ENCODE measurements at places on chromosomes 2 and 18.

DNA sequence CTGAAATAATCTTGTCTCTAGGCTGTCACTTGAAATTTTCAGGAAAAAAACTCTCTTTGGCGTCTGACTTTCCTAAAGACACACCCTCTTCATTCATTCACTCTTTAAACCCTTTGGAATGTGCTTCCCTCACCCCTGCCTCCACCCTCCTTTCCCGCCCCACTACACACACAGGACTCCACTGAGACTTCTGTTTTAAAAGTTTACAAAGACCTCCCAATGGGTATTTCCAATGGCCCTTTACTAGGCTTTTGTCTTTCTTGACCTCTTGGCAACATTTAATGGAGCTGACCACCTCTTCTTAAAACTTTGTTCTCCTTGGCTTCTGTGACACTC lies 96.1 kb downstream of the RBMS1 start:
- no peak for DNase-seq

DNA sequence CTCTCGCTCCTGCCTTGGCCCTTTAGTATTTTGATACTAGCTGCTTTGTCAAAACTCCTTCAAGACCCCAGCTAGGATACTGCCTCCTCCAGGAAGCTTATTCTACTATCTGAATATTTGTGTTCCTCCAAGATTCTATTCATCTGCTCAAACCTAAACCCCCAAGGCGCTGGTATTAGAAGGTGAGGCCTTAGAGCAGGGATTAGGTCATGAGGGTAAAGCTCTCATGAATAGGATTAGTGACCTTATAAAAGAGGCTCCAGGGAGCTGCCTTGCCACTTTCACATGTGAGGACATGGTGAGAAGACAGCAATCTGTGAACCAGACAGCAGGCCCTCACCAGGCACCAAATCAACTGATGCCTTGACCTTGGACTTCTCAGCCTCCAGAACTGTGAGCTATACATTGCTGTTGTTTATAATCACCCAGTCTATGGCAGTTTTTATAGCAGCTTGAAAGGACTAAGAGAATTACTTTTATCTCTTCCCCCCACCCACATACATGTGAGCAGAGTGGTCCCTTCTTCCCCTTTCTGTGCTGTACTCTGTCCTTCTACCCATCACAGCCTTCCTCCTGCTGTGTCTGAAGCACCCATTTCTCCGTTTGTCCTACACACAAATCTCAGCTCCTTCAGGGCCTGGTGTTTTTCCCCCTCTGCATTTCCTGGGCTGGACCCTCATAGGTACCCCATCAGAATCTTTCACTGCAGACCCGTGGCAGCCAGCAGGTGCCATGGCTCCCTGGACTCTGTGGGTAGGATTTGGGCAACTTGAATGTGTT lies 54.5 kb downstream of the HS1BP3 start:
- no peak for DNase-seq

GRCh38 chr2:121355488-121355887 lies 70.5 kb upstream of the TFCP2L1 start:
- no peak for DNase-seq

DNA sequence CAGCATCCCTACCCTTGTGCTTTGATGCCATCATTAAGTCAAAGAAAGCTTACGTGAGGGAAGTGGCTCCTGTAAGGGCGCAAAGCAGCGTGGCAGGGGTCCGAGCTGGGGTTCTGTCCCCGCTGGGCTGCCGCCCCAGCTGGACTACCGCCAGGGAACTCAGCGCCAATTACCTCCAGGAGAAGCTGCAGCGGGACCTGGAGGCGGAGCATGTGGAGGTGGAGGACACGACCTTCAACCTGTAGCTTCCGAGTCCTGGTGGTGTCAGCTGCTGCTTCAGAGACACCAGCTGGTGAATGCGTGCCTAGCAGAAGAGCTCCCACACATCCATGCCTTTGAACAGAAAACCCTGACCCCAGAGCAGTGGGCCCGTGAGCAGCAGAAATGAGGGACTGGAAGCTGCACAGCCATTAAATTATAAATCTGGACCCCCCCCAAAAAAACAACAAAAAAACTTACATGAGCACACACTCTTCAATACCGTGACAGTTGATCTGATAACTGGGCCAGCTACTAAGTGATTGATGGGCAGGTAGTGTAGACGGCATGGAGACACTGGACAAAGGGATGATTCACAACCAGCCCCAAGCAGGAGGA lies 20.1 kb upstream of the YES1 start:
- DNase-seq: peak; percentile 62

GRCh38 chr18:11980494-11981191 lies 664 bp upstream of the IMPA2 start:
- DNase-seq: peak; percentile 97

DNA sequence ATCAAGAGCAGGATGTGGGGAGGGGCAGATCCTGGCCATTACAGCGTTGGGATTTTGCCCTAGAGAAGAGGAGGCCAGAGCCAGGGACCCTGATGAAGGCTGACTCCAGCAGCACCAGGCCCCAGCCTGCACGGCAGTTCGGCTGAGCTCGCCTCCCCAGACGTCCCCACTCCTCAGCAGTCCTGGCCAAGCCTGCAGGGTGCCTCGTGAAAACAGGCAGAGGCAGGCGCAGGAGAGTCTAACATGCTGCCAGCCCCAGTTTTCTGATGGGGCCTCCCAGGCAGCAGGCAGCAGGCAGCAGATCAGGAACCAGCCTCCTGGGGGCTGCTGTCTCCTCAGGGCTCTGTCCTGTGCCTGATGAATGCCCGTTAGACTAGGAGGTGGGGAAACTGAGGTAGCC lies 19.7 kb upstream of the GLI2 start:
- DNase-seq: no peak

DNA sequence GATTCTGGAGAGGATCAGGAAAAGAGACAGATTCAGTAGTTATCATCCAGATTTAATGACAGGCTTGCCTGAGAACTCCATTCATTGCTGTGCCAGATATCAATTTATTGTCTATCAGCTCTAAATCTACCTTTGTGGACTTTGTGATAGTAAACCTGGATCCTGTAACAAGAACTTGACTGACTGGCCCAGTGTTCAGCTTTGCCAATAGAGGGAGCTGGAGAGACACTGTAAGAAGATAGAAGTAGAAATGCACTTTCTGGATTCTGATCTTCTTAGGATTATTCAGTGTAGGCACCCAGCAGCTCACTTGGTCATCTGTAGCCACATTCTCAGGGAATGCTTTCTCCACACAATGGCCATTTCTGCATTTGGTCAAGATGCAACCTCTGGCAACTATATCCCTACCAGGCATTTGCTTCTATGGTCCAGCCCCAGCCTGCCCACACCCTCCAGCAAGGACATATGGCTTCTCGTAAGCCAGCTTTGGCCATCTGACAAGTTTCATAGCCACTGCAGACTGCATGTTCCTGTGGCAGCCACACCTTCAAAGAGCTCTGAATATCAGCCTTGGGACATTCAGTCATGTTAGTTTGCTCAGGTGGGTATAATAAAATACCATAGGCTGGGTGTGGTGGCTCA lies 6.1 kb upstream of the SERPINB8 start:
- peak; percentile 47 for DNase-seq

DNA sequence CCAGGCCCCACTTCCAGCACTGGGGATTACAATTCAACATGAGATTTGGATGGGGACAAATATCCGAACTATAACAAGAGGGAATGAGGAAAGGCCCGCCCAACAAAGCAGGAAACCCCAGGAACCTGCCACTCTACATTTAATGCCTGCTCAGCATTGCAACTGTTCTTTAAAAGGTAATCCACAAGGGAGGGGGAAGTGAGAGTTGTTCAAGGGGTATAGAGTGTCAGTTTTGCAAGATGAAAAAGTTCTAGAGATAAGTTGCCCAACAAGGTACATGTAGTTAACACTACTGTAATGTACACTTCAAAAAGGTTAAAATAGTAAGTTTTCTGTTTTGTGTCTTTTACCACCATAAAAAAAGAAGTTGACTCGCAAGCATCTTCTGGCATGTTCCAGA lies 137.6 kb downstream of the MBD2 start:
- no peak for DNase-seq

GRCh38 chr2:126672980-126673605 lies 17.1 kb downstream of the GYPC start:
- DNase-seq: no peak

- peak; percentile 87 for DNase-seq
Measured at GRCh38 chr2:96801005-96801785, 14.9 kb upstream of the CNNM3 start.

Measured in right cardiac atrium (tissue), 5 donors.